ENCODE measurements at places on chromosomes 1 and 21. TPM values are rescaled to one million over a fixed set of nuclear protein-coding genes. Genes with fewer than 3 reads are reported as not detected.

The PLD5 gene
- total RNA-seq = not detected

The SPRR2A gene
- total RNA-seq = not detected

The GPR37L1 gene
- 0.44 TPM for total RNA-seq

The NPHS2 gene
- not detected for total RNA-seq

The CIART gene
- 3.4 TPM for total RNA-seq

The G0S2 gene
- total RNA-seq = 2.5 TPM

The KRTAP10-10 gene
- total RNA-seq = not detected

The MYOG gene
- total RNA-seq = not detected

The RUNX3 gene
- 0.10 TPM for total RNA-seq

The RHD gene
- total RNA-seq = not detected

The NR5A2 gene
- 4.3 TPM for total RNA-seq

The ERO1B gene
- total RNA-seq = 19.9 TPM

The MRPS21 gene
- 68.2 TPM for total RNA-seq

DNA sequence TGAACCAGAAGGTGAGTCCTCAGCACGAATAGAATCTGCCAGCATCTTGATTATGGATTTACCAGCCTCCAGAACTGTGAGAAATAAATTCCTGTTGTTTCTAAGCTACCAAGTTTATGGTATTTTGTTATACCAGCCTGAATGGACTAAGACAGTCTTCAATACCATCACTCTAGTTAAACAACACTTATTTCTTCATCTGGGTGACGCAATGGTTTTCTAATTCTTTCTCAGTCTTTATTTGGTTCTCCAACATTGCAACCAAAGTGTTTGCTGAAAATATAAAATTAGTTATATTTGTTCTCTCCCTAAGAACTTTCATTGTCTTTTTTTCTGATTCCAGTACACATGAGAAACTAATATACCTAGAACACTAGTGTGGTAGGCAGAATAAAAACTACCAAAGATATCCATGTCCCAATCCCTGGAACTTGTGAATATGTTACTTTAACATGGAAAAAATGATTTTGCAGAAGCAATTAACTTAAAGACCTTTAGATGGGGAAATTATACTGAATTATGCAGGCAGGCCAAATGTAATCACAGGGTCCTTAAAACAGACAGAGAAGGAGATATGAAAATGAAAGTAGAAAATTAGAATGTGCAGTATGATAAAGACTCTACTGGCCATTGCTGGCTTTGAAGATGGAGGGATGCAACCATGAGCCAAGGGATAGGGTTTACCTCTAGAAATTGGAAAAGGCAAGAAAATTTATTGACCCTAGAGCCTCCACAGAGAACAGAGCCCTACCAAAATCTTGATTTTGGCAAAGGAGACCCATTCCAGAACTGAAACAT lies 1115.1 kb downstream of the PLA2G4A start:
- DNase-seq = no peak

GRCh38 chr1:228045405-228045804 lies 37.1 kb upstream of the ARF1 start:
- DNase-seq = no peak

- no peak for DNase-seq
Observed at GRCh38 chr1:2177541-2177940, 17.0 kb downstream of the FAAP20 start.

GRCh38 chr21:27545754-27546349 lies 579.0 kb upstream of the ADAMTS5 start:
- no peak for DNase-seq

- no peak for DNase-seq
Observed at GRCh38 chr1:229253151-229253974, 17.5 kb upstream of the RAB4A start.

GRCh38 chr1:152067150-152067549 lies 21.7 kb downstream of the TCHHL1 start:
- no peak for DNase-seq

GRCh38 chr1:60842304-60842703 lies 240.1 kb upstream of the NFIA start:
- DNase-seq = no peak

GRCh38 chr21:29586696-29587095 lies 288.0 kb downstream of the BACH1 start:
- no peak for DNase-seq

DNA sequence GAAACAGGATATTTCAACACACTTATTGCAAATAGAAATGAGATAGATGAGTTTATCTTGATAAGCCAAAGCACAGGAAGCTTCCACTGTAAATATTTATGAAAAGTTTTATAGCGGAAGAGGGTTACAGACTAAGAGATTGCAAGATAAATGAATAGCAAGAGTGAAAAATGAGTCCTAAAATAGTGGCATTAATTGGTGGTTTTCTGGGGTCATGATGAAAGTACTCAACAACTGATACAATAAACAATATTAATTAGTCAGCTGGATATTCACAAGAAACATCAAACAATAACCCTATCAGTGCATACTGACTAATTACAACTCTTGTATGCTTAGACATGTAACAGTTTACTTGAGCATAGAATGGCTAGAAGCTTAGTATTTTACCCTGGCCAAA lies 154.8 kb upstream of the CHODL start:
- DNase-seq = no peak

GRCh38 chr1:8094481-8095241 lies 68.6 kb upstream of the ERRFI1 start:
- DNase-seq = no peak

- no peak for DNase-seq
Observed at GRCh38 chr1:102851616-102852015, 256.7 kb downstream of the COL11A1 start.

DNA sequence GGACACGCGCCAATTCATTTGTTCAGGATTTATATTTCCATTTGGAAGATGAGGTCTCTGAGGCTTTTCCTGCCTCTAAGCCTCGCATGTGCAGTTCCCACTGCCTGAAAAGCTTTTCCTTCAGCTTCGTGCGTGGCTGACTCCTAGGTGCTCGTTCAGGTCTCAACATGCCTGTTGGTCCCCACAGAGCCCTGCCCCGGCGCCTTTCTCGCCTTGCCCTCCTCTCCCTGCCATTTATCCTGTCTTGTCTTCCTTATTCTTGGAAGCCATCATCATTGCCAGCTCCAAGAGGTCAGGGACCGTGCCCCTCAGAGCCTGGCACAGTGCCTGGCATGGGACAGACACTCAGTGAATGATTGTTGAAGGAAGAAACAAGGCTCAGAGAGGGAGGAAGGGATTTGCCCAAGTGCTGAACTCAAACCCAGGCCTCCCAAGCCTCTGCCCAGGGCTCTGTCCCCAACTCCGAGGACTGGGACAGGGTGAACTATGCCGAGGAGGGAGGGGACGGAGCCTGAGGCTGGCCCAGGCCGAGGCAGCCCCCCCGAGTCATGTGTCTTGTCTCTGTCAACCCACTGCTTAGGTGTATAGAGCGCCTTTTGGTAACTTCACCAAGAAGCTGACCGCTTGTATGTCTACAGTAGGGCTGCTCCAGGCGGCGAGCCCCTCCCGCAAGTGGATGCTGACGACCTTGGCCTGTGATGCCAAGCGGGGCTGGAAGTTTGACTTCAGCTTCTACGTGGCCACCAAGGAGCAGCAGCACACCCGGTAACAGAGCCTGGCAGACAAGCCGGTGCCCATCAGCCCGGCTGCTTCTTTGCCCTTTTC lies 47.3 kb downstream of the DISP3 start:
- no peak for DNase-seq

GRCh38 chr1:226888021-226888420 lies 17.6 kb downstream of the PSEN2 start:
- no peak for DNase-seq

DNA sequence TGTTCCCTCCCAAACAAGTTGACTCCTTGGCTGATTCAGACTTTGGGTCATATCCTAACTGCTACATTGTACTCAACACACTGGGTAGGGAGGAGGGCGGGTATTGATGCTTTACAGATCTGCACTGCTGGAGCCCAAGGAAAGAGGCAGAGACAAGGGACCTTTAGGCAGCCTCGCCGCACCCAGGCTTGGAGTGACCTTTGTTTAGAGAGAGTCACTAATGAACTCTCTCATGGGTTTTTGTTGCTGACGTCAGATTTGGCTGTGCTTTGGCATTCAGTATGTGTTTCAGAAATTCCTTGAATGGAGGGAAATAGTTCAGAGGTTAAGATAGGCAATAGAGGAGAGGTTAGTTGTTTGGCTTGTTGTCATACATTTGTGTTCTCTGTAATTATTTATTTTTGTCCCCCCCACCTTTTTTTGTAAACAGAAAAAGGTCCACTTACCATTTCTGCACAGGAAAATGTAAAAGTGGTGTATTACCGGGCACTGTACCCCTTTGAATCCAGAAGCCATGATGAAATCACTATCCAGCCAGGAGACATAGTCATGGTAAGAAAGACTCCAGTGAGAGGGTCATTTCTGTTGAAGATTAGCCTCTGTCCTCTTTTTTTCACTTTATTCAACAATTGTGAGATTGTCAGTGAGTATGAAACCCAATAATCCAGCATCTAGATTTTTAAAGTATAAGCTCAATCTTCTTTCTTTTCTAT lies 116.1 kb downstream of the ATP5PO start:
- no peak for DNase-seq

GRCh38 chr21:45454926-45455673 lies 50.1 kb downstream of the COL18A1 start:
- DNase-seq = no peak

DNA sequence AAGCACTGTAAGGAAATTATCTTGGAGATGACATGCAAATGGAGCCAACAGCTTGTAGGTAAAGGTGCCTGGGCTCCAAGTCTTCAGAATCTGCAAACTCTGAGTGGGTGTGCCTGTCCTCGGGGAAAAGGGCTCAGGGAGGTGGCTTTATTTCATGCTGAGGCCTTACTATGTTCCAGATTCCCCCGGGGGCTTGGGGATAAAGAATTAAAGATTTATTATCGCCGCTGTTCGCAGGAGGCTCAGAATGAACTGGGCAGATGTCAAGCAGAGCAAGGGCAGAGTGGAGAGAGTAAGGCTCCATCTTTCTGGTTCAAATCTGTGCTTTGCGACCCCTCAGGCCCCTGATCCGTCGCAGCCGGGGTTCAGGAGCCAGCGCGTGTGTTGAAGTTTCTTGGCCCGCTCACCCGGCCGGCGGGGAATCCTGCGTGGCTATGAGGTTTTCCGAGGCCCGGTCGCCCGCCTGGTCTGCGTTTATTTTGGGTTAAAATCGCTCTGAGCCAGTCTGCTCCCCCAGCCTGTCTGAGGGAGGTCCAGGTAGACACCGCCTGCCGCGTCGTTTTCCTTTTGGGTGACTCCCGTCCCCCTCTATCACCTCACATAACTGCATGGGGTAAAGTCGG lies 19.5 kb downstream of the RHOU start:
- no peak for DNase-seq

- no peak for DNase-seq
Observed at GRCh38 chr1:208006258-208006920, 95.5 kb upstream of the CD34 start.

DNA sequence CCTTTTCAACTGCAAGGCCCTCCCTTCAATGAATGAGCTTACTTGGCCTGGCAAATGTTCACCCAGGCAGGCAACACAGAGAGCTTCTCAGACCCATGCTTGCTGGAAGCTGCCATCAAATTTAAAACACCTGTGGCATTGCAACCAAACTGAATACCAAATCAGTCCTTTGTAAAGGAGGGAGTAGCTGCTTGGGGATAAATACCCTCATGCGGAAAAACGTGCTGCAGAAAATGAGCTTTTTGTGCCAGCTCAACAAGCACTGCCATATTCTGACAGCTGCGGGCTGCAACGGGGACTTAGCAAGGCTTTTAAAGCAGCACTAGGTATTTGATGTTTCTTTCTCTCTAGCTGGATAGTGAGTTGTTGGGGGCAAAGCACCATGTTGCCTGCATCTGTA lies 119.7 kb downstream of the PLPPR4 start:
- DNase-seq = no peak

GRCh38 chr1:54163051-54163450 lies 10.3 kb upstream of the CDCP2 start:
- DNase-seq = no peak

- DNase-seq = no peak
Observed at GRCh38 chr1:73100216-73100615, 817.9 kb upstream of the NEGR1 start.

Measured in Panc1 (cell line).